ENCODE measurements at places on chromosomes 1 and 21.

- no peaks in the 10 kb centered on the region for H3K4me1 ChIP-seq
- H3K27me3 ChIP-seq = no peaks in the 10 kb centered on the region
- no peak overlapping the region for H3K27ac ChIP-seq
- DNase-seq = no peak
- H3K36me3 ChIP-seq = no peaks in the 10 kb centered on the region
- no peak overlapping the region for H3K4me3 ChIP-seq
Measured at GRCh38 chr1:234096161-234096770, 191.8 kb downstream of the SLC35F3 start.

GRCh38 chr21:34528131-34528561 is 16.1 kb upstream of the KCNE1 start:
- no peak overlapping the region for H3K4me3 ChIP-seq
- H3K36me3 ChIP-seq = no peaks in the 10 kb centered on the region
- H3K4me1 ChIP-seq = peaks cover 16% of the 10 kb centered on the region
- no peak for DNase-seq
- H3K27me3 ChIP-seq = no peaks in the 10 kb centered on the region
- no peak overlapping the region for H3K27ac ChIP-seq

DNA sequence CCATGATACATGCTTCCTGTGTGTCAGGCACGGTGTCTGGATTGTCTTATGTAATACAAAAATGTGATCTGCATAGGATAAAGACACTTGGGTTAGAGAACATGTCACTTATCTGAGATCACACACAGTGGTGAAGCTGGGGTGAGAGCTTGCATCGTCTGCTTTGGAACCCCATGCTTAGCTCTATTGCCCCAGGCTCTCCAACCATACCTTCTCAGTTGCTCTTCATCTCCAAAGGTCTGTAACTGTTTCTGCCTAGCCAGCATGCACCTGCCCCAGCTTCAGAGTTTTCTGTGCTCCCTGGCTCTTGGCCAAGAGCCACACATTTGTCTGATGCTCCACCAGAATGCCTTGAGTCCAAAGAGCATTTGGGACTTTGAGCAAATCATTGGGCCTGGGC is 93.9 kb upstream of the COG2 start:
- DNase-seq = no peak
- no peaks in the 10 kb centered on the region for H3K36me3 ChIP-seq
- H3K27ac ChIP-seq = no peak overlapping the region
- H3K4me3 ChIP-seq = no peak overlapping the region
- H3K4me1 ChIP-seq = no peaks in the 10 kb centered on the region
- no peaks in the 10 kb centered on the region for H3K27me3 ChIP-seq

- peak; percentile 25 for DNase-seq
- H3K27ac ChIP-seq = no peak overlapping the region
- no peaks in the 10 kb centered on the region for H3K4me1 ChIP-seq
- no peaks in the 10 kb centered on the region for H3K27me3 ChIP-seq
Measured at GRCh38 chr1:32521165-32521564, 18.1 kb upstream of the ZBTB8A start.

GRCh38 chr1:156691665-156692440 is 13.5 kb downstream of the CRABP2 start:
- peaks cover 69% of the 10 kb centered on the region for H3K27me3 ChIP-seq
- no peak overlapping the region for H3K27ac ChIP-seq
- no peak overlapping the region for H3K4me3 ChIP-seq
- H3K4me1 ChIP-seq = no peaks in the 10 kb centered on the region
- no peak for DNase-seq

DNA sequence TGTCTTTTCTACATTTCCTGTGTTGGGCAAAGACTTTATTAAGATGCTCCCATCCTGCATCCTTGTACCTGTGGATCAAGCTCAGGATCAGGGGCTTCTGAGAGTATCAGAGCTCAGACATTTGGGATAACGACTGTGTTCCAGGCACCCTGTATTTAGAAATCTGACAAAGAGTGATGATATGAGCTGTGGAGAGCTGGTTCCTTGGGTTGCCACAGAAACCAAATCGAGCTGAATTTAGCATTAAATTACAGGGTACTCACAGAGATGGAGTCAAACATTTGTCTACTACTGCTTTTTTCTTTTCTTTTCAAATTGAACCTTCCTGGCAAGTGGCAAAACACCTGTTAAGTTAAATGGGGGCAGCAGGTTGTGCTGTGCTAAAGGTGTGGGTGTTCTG is 110.6 kb downstream of the XCL2 start:
- H3K27me3 ChIP-seq = no peaks in the 10 kb centered on the region
- H3K4me1 ChIP-seq = peaks cover 7% of the 10 kb centered on the region
- H3K4me3 ChIP-seq = no peak overlapping the region
- DNase-seq = no peak
- H3K36me3 ChIP-seq = no peaks in the 10 kb centered on the region

- H3K27ac ChIP-seq = no peak overlapping the region
- peaks cover 72% of the 10 kb centered on the region for H3K27me3 ChIP-seq
- H3K4me3 ChIP-seq = no peak overlapping the region
- no peaks in the 10 kb centered on the region for H3K36me3 ChIP-seq
Measured at GRCh38 chr1:30047576-30047975, 675.8 kb downstream of the MATN1 start.

- H3K4me1 ChIP-seq = peaks cover 18% of the 10 kb centered on the region
- H3K36me3 ChIP-seq = no peaks in the 10 kb centered on the region
- no peak overlapping the region for H3K27ac ChIP-seq
- H3K4me3 ChIP-seq = no peak overlapping the region
- no peaks in the 10 kb centered on the region for H3K27me3 ChIP-seq
Measured at GRCh38 chr1:89728381-89728780, 92.5 kb upstream of the LRRC8D start.
